ENCODE measurements at places on chromosomes 3 and 15. TPM values are rescaled to one million over a fixed set of nuclear protein-coding genes. Genes with fewer than 3 reads are reported as not detected.

DNA sequence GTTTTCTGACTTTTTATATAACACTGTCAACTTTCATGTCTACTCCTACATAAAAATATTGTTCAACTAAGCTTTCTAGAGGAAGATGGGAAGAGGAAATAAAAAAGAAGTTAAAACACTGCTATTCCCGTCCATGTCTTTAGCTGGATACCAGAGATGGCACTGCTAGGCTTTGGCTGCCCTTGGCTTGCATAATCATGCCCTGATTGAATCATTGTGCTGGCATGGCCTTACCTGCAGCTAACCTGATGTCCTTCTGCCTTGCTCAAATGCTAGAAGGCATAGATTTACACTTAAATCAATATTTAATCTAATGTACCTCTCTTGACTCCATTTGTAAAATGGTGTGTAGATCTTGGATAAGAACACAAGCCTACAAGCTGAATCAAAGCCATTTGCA, 539.7 kb upstream of the IL12A start:
- DNase-seq = no peak

- DNase-seq = no peak
Observed at GRCh38 chr15:98965597-98965996, 42.0 kb downstream of the PGPEP1L start.

- no peak for DNase-seq
Observed at GRCh38 chr3:140467104-140467577, 210.7 kb upstream of the TRIM42 start.

GRCh38 chr3:59601486-59601885, 551.7 kb upstream of the CFAP20DC start:
- DNase-seq = no peak

GRCh38 chr3:106249159-106249558, 380.3 kb upstream of the CBLB start:
- DNase-seq = no peak

P3H2 gene
- 17.7 TPM for total RNA-seq

EIF4A2 gene
- total RNA-seq = 361 TPM

- DNase-seq = no peak
Observed at GRCh38 chr15:48681353-48681752, 35.8 kb upstream of the FBN1 start.

DNA sequence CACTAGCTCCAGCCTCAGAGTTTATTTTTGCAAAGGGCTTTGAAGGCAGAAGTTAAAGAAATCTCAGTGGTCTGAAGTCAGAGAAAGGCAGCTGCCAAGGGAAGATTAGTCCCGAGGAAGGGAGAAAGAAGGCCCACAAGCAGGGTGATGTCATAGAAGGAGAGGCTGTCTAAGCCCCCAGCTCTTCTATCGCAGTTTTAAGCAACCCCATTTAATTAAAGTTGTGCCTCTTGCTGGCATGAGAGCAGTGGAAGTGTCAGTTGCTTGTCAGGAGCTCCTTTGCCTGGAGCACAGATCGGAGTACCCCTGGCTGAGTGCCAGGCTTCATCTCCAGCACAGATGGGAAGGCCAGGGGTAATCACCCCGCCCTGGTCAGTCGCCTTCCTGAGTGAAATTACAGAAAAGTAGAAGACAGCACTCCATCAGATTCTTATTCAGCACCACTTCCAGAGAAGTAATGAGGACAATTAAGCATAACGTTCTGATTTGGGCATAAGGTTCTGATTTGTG, 530.7 kb downstream of the EPHB1 start:
- DNase-seq = no peak

GRCh38 chr15:84828086-84828908, 11.1 kb downstream of the ALPK3 start:
- DNase-seq = no peak

ITIH1 gene
- 0.35 TPM for total RNA-seq

DNA sequence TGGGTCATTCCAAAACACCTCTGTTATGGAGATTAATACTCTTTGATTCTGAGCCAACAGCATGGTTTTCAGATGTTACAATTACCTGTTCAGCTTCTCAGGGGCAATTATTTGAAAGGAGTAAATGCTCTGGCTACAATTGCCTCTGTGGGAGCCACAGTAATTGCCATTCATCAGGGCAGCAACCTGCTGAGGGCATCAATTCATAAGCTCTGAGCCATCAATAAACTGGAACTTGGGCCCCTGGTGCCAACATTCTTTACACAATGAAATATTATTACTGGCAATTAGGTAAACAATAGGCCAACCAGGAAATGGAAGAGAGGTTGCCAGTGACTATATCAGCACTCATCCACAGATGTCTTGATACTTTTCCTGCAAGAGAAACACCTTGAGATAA, 660.8 kb downstream of the MECOM start:
- no peak for DNase-seq

DNA sequence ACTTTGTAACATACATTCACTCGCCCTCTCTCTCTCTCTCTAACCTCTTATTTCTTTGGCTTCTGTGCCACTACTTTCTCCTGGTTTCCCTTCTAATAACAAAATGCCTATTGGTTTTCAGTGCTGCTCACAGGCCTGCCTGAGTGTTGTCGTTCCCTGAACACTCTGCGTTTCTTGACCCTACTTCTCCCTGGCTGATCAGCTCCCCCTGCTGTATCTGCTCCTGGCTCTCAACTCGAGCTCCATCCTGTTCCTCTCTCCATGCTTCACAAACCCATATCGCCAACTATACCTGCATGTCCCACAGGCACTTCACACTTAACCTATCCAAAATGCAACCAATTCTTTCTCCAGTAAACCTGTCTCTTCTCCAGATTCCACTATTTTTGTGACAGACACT, 111.4 kb downstream of the OPA1 start:
- no peak for DNase-seq

SLC6A1 gene
- 2.1 TPM for total RNA-seq

DNA sequence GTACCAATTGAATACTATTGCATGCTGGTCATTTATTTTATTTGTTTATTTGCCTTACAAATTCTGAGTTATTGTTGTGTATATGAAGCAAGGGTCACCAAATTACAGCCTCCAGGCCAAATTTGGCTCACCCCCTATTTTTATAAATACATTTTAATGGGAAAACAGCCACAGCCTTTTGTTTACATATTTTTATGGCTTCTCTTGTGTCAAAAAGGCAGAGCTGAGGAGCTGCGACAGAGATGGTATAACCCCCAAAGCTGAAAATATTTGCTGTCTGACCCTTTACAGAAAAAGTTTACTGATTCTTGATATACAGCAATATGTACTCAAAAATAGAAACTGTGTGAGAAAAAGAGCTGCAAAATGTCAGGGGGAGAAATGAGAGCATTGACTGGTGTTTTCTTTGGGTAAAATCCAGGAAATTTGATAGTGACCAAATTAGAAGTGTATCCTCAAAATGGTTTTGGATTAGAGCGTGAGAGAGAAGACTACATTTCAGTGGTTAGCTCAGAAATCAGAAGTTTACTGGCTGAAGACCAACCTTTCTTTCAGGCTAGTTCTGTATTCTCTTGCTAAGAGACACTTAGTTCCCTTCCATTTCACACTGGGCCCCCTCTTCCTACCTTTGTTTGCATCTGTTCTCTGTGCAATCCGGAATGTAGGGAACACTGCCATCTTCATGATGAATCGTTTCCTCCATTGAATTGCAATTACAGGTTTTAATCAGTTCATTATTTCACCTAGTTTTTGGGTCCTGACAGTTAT, 757.8 kb downstream of the AGBL1 start:
- no peak for DNase-seq

- no peak for DNase-seq
Observed at GRCh38 chr15:57111002-57111401, 192.6 kb downstream of the TCF12 start.

DNA sequence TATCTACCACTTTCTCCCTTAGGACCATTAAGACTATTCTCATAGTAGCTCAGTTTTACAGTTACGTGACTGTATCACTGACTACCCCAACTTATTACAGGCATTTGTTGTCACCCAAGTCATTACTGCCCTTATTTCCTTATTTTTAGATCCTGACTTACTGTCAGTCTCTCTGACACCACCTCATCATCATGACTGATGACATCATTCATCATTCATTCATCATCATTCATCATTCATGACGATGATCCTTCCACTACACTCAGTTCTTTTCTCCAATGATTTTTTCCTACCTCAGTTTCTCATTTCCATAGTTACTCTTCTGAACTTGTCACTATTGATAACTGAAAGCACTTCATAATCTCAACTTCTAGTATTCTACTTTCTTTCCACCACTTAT, 83.8 kb downstream of the ADAM10 start:
- DNase-seq = no peak

DNA sequence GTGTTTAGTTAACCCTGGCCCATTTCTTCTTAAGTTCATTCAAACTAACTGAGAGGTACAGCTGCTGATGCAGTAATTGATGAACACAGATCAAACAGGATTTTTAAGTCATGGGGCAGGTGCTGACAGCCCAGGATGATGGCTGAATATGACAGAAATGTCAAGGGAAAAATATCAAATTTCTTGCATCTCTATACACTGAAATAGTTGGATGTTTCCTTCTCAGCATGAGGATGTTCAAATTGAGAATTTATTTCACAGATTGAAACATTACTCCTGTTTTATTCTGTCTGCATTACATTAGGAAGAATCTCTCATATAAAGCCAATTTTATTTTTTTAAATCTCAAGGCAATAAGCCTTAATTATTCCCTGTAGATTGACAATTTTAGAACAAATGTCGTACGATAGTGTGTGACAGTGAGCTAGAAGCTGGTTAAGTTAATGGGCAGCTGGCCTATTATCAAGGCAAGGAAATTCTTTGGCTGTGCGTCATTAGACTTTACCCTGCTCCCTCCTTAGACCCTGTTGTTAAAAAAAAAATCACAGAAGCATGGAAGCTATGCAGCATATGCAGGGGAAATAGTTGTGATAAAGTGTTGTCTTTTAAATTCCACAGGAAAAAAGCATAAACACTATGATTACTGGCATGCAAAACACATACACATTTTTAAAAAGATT, 183.8 kb upstream of the KCNMB2 start:
- DNase-seq = no peak

GRCh38 chr3:169871129-169871886, 1.6 kb upstream of the LRRC31 start:
- DNase-seq = no peak

HYPK gene
- total RNA-seq = 11.7 TPM

CLPX gene
- total RNA-seq = 55.9 TPM

GRCh38 chr15:47157827-47158226, 559.5 kb upstream of the SEMA6D start:
- DNase-seq = no peak

DNA sequence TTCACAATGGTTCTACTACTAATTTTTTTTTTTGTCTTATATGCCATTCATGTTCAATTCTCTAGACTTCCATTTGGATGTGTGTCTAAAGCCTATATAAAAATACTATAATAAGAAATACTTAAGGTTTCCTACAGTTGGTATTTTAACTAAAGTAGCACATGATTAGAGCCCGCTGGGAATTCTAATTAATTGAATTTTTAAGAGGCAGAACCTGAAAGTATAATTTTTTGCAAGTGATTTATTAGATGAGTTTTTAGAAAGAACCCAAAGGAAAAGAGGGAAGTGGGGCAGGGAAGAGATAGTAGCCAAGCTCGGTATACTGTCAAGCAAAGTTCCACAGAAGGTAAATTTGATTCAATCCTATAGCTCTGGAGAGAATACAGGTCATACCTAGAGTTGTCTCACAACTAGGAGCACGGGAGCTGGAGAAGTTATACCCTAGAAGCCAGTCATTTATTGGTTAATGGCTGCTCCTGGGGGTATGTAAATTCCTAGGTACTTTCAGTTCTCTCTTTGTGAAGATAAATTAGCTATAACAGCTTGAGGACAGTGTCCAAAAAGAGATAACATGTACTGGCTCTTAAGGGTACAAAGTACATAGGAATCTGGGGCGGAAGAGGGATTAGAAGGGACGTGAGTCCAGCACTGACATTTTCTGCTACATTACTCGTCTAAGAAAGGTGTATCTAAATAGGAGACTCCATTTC, 225.6 kb downstream of the CNTN6 start:
- DNase-seq = no peak

DNA sequence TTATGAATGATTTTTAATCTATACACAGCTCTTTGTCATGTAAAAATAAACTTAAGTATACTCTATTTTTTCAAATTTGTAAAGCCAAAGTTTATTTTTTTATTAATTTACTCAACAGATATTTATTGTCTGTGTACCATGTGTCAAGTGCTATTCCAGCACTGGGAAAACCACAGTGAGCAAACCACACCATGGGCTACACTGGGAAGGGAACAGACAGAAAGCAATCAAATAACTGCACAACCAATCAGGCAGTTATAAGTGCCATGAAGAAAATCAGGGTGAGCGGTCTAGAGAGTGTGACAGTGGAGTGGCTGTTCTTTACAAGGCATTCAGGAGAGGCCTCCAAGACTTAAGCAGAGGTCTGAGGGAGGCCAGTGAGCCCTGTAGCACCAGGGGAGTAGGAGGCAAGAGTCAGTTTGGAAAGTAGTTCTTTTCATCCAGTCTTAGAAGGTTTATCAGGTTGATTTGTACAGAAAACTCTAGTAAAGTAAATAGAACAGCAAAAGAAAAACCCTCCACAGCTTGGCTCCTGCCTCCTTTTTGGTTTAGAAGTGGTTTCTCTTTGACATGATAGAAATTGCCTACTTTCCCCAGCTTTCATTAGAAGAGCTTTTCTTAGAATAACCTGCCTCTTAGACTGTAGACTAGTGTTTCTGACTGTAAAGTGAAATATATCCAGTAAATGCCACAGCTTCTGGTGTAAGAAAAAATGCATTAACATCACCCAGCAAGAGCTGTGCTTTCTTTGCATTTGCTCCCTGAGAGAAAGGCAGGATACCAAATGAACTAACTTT, 13.7 kb downstream of the EIF2AK4 start:
- no peak for DNase-seq

- peak; percentile 89 for DNase-seq
Observed at GRCh38 chr15:64897345-64897985, 14.2 kb upstream of the ANKDD1A start.

GRCh38 chr15:87348746-87349145, 907.8 kb downstream of the NTRK3 start:
- no peak for DNase-seq

DNA sequence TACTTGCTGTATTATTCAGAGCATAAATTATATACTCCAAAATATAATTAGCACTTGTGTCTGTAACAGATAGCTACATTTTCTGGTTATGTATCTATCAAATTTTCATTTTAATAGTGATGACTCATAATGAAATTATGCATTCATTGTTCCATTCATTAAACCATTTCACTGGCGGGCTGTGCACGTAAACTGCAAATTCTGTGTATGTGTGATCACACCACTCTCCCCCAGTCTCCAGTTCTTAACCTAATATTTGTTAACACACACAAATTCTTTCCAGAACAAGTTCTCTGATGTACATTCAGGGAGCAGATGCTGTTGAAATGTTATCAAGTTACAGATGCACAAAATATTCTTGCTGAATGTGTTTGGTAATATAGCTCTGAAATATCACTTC, 3.8 kb upstream of the KCNMB2 start:
- DNase-seq = no peak

USP19 gene
- total RNA-seq = 58.5 TPM
